ENCODE measurements at places on chromosomes 11 and 22. TPM values are rescaled to one million over a fixed set of nuclear protein-coding genes. Genes with fewer than 3 reads are reported as not detected.
A peak's percentile ranks its signal among the peaks of the same experiment; 100 is the strongest.

DNA sequence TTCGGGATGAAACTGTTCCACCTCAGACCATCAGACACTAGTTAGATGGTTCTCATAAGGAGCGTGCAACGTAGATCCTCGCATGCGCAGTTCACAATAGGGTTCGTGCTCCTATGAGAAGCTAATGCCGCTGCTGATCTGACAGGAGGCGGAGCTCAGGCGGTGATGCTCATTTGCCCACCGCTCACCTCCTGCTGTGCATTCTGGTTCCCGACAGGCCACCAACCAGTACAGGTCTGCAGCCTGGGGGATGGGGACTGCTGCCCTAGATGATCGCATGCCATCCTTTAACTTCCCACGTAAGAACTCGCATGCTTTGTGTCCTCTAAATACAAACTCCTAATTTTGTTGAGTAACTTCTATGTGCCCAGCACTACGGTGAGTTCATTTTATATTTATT lies 62.6 kb downstream of the EFCAB6 start:
- no peak for DNase-seq

DNA sequence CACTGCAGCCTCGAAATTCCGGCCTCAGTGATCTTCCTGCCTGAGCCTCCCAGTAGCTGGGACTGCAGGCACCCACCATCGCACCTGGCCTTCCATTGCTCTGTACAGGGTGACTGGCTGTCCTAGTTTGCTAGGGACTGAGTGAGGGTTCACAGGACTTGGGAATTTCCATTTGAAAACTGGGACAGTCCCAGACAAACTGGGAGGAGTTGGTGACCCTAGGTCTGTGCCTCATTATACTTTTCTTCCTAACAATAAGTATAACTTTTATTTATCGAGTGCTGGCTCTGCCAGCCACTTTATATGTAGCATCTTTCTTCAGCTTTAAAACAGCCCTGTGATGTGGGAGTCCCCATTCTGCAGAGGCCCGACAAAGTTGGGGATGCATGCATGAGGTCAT lies 25.5 kb downstream of the TCP11L1 start:
- DNase-seq = no peak

DNA sequence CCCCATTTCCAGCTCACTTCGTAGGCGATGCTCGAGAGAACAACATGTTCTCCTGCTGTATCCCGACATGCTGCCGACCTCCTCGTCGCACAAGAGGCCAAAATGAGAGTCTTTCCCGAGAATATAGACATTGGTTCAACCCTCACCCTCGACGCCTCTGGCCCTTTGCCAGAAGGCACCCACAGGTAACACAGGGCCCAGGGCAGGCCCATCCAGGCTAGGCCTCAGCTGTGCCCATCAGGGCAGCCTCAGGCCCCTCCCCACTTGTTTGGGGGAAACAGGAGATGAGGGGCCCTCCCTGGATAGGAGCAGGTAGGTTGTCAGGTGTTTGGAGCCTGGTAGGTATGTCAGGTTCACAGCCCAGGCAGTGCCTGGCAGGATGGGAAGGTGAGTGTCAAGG lies 2.7 kb upstream of the RGL4 start:
- no peak for DNase-seq

GRCh38 chr22:49670456-49671330 lies 157.0 kb downstream of the BRD1 start:
- DNase-seq = peak; percentile 56

- DNase-seq = no peak
Measured at GRCh38 chr11:107218123-107219013, 200.1 kb upstream of the GUCY1A2 start.

NLRP14 gene
- total RNA-seq = not detected

SAA1 gene
- not detected for total RNA-seq

SCN4B gene
- 0.17 TPM for total RNA-seq

APOA1 gene
- total RNA-seq = 0.45 TPM
